ENCODE measurements at places on chromosomes 1 and 21.

- no peak for DNase-seq
Observed at GRCh38 chr1:22248746-22249145, 105.8 kb upstream of the WNT4 start.

DNA sequence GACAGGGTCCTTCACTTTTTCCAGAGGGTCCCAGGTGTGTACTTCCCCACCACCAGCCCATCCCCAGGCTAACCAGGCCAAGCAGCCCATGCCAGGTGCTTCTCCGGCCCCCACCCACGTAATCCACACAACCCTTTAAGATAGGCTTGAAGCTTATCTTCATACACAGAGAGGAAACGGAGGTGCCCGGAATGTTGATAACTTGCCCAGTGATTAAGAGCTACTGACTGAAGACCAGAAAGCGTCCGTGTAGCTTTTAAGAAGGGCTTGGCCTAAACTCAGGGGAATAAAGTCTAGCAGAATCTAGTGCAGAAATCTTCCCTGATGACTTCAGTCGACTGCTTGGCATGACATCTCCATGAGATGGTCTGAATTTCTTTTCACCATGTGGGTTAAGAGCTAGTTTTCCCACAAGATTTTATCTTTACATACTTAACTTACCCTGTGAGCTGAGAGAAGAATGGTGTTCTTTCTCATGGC, 138.7 kb downstream of the GALNT2 start:
- no peak for DNase-seq

DNA sequence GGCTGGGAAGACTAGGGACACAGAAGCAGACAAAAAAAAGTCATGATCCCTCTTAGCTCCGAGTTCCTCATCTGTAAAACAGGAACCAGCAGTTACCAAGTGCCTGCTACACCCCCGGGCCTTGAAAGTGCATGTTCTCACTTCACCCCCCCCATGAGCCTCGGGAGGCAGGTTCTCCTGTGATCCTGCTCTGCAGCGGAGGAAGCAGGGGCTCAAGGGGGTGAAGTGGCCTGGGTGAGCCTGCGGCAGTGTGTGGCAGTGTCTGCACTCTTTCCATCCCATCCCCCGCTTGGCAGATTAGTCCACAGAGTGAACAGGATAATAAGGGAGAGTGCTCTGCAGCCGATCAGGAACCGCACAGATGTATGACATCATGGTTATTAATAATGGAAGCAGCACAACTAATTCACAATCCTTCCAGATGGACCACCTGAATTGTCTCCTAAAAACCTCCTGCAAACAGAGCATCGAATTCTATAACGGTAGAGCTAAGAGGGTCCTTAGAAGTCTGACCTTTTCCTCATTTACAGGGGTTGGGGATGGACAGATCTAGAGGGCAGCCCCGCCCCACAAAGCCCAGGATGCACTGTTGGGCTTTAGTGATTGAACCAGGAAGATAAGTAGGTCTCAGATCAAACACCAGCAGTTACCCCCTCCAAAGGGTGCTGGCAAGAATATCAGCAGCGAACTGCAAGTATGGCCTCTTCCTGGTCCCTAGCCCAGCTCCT, 174.1 kb upstream of the EDN2 start:
- DNase-seq: peak; percentile 84

- peak; percentile 3 for DNase-seq
Observed at GRCh38 chr1:186244825-186245224, 130.2 kb downstream of the TPR start.

GRCh38 chr1:91022518-91022929, 689 bp upstream of the ZNF644 start:
- DNase-seq: no peak

DNA sequence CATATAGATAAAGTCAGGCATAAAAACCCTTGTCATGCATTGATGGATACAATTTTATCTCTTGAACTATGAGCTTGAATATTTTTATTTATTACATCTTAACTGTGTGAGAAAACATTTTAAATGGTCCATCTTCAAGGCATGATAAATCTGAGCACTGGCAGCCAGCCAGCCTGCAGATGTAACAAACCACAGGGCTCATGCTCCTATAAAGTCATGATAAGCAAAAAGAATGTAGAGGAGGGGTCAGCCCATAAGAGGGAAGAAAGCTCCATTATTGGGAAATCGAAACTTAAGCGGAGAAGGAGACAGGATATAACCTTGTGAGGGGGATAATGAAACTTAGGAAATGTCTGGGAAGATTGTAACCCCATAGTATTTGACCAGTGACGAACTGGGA, 839.0 kb downstream of the LRRIQ3 start:
- no peak for DNase-seq

GRCh38 chr1:209435654-209436566, 147.6 kb upstream of the CAMK1G start:
- peak; percentile 53 for DNase-seq

GRCh38 chr1:64135462-64136223, 67.8 kb upstream of the UBE2U start:
- no peak for DNase-seq

DNA sequence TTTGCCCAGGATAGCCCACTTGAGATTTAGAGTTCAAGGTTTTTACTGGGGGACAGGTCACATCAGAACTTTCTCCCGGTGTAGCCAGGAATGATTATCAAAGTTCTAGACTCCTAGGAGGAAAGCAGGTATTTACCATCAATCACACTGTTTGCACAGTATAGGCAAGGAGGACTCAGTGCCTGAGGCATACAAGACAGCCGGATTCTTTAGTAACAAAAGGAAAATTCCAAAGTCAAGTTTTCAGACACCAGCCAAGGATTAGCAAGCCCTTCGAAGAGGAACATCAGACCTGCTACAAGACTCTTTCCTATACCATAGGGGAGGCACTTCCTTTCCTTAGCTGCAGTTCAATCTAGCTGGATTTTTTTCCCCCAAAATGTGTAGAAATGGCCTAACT, 197.8 kb upstream of the USP25 start:
- DNase-seq: no peak

GRCh38 chr21:41817228-41817627, 50.4 kb upstream of the RIPK4 start:
- DNase-seq: peak; percentile 41

GRCh38 chr1:50350868-50351267, 72.4 kb downstream of the DMRTA2 start:
- DNase-seq: no peak

DNA sequence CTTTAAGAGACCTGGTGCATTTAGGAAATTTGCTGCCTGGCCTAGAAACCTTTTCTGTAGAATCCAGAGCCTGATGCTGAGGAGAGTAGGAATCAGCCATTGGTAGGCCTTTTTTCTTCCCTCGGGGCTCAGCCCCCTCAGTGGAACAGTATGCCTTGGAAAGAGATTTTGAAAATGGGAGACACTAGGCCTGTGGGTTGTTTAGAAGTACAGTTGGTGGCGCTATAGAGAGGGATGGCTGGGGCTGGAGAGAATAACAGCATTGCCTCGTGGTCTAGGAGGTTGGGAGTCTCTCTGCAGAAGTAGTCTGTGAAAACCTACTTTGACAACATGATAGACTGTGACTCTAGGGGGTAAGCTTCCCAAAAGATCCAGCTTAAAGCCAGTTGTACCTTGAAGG, 8.2 kb downstream of the KIF2C start:
- DNase-seq: peak; percentile 31

DNA sequence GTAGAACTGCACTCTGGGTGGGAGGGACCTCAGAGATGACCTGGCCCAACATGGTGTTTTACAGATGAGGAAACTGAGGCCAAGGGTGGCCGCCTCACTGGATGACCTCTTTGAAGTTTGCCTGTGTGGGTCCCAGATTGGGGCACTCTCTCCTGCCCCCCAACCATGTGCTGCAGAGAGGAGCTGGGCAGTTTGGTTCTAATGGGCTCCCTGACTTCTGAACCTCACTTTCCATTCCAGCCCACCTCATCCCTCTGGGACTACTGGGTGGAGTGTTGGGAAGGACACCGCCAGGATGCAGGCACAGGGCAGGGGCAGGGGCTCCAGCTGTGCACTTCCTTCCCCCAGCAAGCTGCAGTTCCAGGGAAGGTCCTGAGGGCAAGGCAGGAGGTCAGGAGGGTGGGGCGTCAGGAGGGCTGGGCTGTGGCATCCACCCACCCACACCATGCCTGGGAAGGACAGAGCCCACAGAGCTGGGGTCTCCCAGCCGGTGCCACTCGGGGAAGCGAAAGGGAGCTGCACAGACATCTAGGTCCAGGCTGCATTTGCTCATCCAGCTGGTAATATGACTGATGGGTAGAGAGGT, 10.3 kb upstream of the EPS8L3 start:
- DNase-seq: no peak

- DNase-seq: no peak
Observed at GRCh38 chr1:224626042-224626441, 9.9 kb downstream of the CNIH3 start.

DNA sequence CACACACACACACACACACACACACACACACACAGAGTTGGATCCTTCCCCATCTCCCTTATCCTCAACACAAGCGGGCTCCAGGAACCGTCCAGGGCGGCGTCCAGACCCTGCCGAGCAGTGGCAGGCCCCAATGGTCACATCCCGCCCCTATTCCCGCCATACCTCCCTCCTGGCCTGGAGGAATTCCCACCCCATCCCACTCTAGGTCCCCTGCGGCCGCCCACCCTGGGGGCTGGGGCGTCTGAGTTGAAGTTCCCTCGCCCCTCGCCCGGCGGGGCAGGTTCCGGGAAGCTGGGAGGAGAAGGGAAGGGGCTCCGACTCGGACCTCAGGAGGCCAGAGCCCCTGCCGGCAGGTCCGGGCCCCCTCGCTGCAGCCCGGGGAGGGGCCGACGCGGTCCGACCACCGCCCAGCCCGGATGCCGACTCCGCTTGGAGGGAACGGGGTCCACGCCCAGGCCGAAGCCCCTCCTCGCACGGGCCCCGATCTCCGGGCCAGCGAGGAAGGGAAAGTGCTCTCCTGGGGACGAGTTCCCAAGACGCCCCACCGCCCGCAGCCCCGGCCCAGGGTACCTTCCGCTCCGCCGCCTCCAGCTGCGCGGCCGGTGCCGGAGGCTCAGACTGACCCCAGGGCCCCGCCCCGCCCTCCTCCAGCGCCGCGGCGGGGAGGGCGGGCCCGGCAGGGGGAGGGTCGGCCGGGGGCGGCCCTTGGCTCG, at the start of gene RHOC:
Gene RHOC, minus strand, starts transcription at position 623 of the 716 bp plus-strand sequence. CDS start 3,328 bp downstream, outside the sequence.
- DNase-seq: no peak

- peak; percentile 56 for DNase-seq
Observed at GRCh38 chr1:24540906-24541710, 14.8 kb upstream of the NCMAP start.

GRCh38 chr1:163796394-163796821, 474.7 kb downstream of the NUF2 start:
- no peak for DNase-seq

DNA sequence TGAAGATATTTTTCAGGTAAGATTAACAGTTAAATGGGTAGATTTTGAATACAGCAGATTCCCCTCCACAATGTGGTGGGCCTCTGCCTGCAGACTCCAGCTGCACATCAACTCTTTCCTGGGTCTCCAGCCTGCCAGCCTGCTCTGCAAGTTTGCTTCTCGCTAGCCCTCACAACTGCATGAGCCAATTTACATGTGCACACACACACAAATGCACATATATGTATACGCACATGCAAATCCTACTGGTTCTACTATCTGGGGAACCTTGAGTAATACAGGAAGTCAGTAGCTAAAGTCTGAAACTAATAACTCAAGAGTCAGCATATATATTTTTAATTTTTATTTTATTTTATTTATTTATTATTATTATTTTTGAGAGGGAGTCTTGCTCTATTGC, 34.8 kb upstream of the QSOX1 start:
- no peak for DNase-seq

- DNase-seq: no peak
Observed at GRCh38 chr1:69919129-69919921, 286.1 kb downstream of the LRRC40 start.

GRCh38 chr1:13623021-13623637, 39.5 kb downstream of the PDPN start:
- DNase-seq: no peak

- DNase-seq: no peak
Observed at GRCh38 chr1:195064358-195064757, 1543.9 kb downstream of the KCNT2 start.

- no peak for DNase-seq
Observed at GRCh38 chr21:37263827-37264600, 3.1 kb downstream of the VPS26C start.

DNA sequence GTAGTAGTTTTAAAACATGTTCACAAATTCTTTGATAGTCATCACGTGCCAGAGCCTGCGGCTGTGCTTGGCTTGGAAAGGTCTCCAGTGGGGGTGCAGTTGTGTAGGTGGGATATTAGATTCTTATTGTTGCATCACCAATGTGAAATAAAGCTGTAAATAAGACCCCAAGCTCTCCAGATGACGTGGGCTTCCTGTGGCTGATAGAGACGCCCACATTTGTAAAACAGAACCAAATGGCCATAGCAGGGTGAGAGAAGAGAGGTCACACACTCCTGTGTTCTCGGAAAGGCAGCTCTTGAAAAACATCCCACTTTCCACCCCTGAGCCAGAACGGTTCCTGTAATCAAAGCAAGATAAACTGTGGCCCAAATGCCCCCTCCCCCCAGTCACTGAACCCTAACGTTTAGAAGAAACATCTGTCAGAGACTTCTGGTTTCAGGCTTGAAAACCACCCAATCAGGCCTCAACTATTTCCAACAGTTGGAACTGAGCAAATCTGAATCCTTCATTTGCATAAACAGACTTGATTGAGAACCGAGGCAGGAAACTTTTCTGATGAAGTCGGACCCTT, 6.6 kb upstream of the NTPCR start:
- peak; percentile 19 for DNase-seq

GRCh38 chr1:196148367-196148970, 459.8 kb downstream of the KCNT2 start:
- peak; percentile 41 for DNase-seq

- no peak for DNase-seq
Observed at GRCh38 chr21:41183575-41183974, 15.6 kb downstream of the BACE2 start.

GRCh38 chr1:100411019-100411418, 58.7 kb downstream of the CDC14A start:
- DNase-seq: no peak

- no peak for DNase-seq
Observed at GRCh38 chr1:109357616-109358015, 40.1 kb downstream of the SORT1 start.

DNA sequence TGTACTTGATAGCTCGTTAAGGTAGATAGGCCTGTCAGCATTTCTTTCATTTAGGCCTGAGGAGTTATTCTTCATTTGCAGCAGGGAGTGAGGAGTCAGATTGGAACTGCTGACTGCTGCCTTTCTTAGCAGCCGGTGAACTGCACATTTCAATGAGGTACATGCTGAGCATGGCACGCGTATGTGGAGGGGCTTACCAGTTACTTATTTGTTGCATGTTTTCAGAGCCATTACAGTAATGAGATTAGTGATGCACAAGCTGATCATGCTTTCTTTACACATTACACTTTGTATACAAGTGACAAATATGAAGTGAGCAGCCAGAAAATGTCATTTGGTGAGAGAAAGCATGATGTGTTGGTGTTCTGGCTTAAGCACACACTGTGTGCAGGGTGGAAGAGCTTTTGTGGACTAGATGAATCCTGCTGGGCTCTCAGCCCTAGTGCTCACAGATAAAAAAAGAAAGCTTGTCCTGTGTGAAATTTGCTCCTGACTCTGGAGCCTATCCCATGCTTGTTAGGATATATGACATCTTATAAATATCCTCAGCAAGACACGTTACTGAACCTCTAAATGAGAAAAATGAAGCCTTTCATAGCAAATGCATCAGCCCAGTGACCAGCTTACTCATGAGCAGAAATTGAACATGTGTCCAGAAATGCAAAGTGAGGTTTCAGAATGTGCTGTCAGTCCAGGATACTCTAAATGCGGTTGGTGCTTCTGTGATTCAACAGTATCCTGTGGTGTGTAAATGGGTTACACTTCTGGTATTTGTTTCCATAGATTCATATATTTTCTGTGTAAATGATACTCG, 574.7 kb upstream of the ADGRL2 start:
- DNase-seq: no peak

GRCh38 chr1:245694753-245695195, 540.0 kb downstream of the KIF26B start:
- DNase-seq: no peak
